ENCODE measurements at places on chromosomes 11 and 22.

- no peak for DNase-seq
These were observed 348.0 kb downstream of the CTTN start for GRCh38 chr11:70746351-70746750.

- no peak for DNase-seq
These were observed 123.6 kb upstream of the TENM4 start for GRCh38 chr11:79564288-79564925.

- DNase-seq, result no peak
These were observed 72.2 kb downstream of the CDKN1C start for GRCh38 chr11:2813141-2813908.

DNA sequence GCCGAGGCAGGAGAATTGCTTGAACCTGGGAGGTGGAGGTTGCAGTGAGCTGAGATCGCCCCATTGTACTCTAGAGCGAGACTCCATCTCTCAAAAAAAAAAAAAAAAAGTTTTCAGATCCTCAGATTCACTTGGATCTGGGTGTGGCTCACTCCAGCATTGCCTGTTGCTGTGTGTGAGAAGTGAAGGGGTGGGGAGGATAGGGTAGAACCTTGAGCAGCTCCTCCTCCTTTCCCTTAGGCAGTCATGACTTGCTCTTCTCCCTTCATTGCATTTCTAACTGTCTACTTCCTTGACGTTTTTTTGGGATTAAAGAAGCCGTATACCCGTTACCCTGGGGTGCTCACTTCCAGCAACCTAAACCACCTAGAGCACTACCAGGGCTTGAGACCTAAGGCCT is 63.1 kb upstream of the YWHAH start:
- no peak for DNase-seq

- no peak for DNase-seq
These were observed 3.0 kb downstream of the TSPAN18 start for GRCh38 chr11:44729713-44730112.

- DNase-seq, result no peak
These were observed 65.8 kb downstream of the CSTPP1 start for GRCh38 chr11:47002390-47002789.

- DNase-seq, result no peak
These were observed 391.6 kb upstream of the CCDC90B start for GRCh38 chr11:83677730-83678129.

DNA sequence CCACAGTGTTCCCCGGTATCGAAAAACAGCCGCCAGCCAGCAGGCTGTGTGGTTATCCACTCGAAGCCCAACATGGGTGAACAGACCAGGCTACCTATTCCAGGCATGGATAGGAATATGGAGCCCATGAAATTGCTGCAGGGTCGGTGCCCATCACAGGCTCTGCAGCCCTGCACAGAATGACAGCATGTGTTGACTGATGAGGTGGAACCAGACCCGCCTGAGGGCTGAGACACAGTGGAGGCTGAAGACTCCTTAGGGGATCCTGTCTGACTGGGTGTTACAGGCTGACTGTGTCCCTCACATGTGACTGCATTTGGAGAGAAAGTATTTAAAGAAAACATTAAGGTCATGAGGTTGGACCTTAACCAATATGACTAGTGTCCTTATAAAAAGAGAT is 6.2 kb upstream of the YPEL1 start:
- no peak for DNase-seq

DNA sequence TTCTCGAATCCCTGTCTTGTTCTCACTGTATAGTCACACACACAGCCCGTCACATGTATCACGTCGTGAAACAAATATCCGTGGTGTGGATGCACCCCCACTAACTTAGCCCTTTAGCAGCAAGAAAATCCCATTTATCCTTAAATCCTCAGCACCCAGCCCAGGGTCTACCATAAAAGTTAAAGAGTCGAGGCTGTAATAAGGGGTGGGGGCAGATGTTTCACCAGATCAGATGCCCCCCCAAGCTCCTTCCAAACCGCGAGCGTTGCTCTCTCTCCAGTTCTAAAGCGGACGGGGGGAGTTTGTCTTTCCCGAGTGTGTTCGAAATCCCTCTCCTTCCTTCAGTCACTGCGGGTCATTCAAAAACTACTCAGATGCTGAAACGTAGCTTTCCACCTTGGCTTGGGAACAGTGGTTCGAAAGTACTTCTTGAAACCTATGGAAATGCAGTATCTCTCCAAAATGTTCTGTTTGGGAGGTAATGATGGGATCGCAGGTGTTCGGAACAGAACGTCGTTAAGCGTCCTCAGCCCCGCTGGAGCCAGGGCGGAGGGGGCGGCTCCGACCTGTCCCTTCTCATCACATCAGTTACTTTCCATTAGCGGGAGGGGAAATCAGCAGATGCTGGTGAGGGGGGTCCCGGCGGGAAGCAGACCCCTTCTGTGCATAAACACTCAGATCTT is 156.2 kb downstream of the BRD1 start:
- no peak for DNase-seq

DNA sequence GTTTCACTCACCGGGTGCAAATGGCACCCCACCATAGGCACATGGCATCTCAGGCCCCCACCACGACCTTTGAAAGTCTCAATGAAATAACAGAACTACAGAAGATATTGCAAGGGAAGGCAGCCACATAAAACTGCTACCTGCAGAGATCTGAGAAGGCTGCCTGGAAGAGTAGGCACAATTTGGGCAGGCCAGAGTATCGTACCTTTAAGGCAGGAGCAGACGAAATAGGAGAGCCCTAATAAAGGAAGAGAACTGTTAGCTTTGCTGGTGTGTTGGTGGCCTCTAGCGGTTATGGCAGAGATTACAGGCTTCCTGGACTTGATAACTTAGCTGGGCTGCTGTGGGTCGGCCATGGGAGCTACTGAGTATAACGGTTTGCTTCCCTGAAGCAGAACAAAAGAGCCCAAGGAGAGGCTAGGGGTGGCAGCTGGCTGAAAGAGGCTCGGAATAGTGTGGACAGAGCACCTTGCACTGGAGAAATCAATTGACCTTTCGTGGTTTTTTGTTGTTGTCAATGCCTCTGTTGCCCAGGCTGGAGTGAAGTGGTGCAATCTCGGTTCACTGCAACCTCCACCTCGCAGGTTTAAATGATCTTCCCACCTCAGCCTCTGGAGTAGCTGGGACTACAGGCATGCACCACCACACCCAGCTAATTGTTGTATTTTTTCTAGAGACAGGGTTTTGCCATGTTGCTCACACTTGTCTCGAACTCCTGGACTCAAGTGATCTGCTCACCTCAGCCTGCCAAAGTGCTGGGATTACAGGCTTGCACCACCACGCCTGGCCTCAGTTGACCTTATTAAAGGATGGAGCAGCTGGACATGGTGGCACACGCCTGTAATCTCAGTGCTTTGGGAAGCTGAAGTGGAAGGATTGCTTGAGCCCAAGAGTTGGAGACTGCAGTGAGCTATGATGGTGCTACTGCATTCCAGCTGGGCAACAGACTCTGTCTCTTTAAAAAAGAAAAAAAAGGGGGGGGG is 4.8 kb downstream of the SDF2L1 start:
- peak; percentile 48 for DNase-seq

GRCh38 chr11:693415-693831 is 1.6 kb downstream of the DEAF1 start:
- no peak for DNase-seq

- DNase-seq, result no peak
These were observed 1291.0 kb downstream of the LRRC4C start for GRCh38 chr11:40168414-40168813.

GRCh38 chr11:86041975-86042378 is 26.9 kb downstream of the PICALM start:
- peak; percentile 5 for DNase-seq

DNA sequence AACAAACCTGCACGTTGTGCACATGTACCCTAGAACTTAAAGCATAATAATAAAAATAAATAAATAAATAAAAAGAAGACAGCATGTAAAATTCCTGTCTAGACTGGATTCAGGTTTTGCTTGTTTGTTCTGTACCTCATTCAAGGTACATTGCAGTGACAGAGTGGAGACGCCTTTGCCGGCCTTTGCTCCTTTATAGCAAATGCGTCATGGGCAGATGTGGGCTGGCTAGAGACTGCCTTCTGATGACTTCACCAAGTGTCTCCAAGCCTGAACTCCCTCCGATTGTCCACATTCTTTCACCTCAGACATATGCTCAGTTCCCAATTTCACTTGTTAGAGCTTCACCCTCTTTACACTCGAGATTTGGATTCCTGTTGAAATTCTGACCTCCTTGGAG is 147.8 kb upstream of the ARHGAP20 start:
- no peak for DNase-seq

- DNase-seq, result no peak
These were observed 13.2 kb downstream of the SLC25A18 start for GRCh38 chr22:17576470-17576869.

GRCh38 chr11:115300660-115301428 is 203.4 kb downstream of the CADM1 start:
- no peak for DNase-seq

DNA sequence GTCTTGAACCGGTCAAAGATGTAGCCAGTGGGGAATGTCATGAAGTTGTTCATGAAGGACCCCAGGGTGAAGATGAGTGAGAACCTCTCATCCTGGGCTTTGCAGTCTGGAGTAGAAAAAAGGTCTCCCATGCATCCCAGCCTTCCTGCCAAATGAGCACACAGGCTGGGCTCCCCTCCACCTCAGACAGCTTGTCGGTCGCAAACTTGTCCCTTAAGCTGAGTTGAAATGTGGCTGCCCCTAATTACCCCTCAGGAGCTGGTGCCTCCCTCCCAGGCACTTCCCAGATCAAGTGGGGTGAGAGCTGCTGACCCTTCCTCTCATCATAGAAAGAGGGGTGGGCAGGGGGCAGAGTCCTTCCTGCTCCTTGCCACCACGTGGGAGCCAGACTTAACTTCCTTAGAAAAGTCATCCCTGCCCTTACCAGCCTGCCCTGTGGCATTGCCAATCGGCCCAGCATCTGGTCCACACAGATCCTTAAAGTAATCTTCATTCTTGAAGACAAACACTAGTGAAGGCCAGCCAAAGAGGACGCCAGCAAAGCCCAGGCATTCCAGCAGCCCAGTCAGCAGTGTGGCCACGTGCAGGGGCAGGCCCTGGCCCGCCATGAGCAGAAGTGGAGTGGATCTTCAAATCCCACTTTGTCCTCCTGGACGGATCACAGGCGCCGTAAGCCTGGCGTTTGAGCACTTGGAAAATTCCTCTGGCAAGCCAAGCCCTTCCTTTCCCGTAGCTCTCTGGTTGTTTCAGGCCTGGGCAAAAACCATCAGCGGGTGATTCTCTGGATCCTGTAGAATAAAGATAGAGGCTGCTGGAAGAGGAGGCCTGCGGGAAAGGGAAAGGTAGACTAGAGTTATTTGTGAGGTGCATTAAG is 1.1 kb downstream of the SLC43A3 start:
- no peak for DNase-seq

DNA sequence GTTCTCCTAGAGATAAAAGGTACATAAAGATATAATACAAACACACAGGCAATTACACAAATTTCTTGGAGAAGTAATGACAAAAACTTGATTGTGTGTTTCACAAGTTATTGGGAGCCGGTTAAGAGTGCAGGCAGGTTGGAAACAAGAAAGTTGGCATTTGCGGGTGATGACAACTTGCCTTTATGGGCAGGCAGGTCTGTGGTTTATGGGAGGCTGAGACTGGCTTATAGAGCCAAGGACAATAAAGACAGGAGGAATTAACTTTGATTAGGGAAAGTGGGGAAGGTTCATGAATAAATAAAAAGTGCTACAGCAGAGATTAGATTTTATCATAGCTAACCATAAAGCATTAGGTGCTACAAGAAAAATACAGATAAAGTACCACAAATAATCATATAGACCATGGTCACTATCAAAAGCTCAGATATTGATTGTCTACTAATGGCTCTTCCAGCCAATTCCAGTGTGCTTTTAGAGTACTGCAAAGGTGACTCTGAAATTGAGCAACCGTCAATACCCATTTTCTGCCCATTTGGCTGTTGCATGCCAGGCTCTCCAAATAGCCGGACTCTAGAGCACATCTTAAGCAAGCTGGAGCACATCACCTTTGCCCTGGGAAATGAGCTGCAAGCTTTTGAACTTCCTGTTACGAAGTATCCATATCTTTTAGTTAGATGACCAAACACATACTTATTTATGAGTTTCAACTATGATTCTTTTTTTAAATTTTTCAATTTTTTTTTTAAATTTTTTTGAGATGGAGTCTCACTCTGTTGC is 33.9 kb upstream of the GAB2 start:
- no peak for DNase-seq

GRCh38 chr11:92595052-92595451 is 370.4 kb downstream of the FAT3 start:
- no peak for DNase-seq

DNA sequence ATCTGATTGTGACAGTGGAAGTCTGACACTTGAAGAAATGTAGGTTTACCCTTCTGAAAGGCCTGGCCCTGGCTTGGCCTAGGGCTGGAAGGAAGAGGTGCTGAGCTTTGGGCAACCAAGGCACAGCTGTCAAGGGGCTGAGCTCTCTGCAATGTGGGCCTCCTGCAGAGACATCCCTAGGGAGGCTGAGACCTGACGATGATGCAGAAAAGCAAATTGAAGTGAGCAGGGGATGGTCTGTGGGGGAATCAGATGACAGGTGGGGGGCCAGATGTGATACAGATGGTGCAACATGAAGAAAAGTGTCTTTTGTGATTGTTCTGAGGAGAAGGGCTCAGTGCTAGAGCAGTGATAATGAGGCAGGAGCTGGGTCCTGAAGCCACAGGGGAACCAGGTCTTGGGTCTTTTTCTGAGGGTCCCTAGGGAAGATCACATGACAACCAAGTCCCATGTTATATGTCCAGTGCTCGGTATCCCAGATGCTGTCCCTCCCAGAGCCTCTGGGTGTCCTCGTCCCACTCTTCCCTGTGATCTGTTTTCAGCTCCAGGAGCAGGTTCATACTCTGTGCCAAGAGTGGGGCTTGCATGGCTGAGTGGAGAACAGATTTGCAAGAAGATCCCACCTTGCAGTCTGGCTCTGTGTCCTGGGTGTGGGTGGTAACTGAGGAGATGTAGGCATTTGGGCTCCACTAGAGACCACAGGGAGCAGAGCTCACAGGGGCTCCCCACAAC is 79.9 kb upstream of the VPREB1 start:
- DNase-seq, result no peak

GRCh38 chr11:3849297-3849874 is 6.1 kb upstream of the STIM1 start:
- DNase-seq, result no peak

GRCh38 chr11:69520186-69520916 is 38.9 kb downstream of the LINC01488 start:
- DNase-seq, result no peak

- DNase-seq, result no peak
These were observed 92.8 kb downstream of the CCDC73 start for GRCh38 chr11:32701616-32702015.

DNA sequence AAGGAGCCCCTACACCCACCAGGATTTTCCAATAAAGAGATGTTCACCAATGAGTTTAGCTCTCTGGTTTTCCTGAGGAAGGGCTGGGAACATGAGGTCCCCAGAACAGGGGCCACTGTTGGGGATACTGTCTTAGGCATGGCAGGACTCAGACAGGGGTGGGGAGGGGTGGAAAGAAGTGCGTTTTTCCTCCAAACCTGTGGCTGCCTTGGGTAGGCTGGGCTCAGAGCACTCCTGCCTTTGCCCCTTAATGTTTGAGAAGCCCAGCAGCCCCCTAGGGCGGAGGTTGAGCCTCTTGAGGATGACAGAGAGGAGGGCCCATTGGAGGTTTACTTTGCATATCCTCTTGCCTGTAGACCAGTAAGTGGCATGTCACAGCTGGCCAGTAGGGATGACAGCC is 10.6 kb downstream of the MTFP1 start:
- no peak for DNase-seq
